Nephron progenitor cell (in vitro differentiated cells): ENCODE measurements at places on chromosomes 5 and 9.

GRCh38 chr5:108481355-108481931 lies 99.5 kb upstream of the FBXL17 start:
- H3K27ac ChIP-seq = no peak overlapping the region
- H3K36me3 ChIP-seq = no peaks in the 10 kb centered on the region
- no peaks in the 10 kb centered on the region for H3K4me1 ChIP-seq
- no peaks in the 10 kb centered on the region for H3K27me3 ChIP-seq

DNA sequence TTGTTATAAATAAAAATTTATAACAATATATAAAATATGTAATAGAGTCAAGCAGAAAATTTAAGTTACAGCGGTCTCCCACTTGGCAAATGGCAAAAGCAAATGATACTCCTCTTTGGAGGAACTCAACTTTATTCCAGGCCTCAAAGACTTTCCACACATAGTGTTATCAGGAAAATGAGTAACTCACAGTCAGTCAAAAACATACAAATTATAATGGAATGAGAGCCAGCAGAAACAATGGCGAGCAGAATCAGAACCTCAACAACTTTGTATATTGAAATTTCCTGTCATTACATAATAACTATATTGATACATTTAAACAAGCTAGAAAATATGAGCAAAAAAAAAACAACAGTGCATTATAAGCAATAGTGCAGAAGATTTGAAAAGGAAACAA lies 45.2 kb downstream of the ABLIM3 start:
- H3K36me3 ChIP-seq = no peaks in the 10 kb centered on the region
- no peak for DNase-seq
- H3K27ac ChIP-seq = no peak overlapping the region
- H3K4me1 ChIP-seq = no peaks in the 10 kb centered on the region
- H3K27me3 ChIP-seq = peaks cover 17% of the 10 kb centered on the region

DNA sequence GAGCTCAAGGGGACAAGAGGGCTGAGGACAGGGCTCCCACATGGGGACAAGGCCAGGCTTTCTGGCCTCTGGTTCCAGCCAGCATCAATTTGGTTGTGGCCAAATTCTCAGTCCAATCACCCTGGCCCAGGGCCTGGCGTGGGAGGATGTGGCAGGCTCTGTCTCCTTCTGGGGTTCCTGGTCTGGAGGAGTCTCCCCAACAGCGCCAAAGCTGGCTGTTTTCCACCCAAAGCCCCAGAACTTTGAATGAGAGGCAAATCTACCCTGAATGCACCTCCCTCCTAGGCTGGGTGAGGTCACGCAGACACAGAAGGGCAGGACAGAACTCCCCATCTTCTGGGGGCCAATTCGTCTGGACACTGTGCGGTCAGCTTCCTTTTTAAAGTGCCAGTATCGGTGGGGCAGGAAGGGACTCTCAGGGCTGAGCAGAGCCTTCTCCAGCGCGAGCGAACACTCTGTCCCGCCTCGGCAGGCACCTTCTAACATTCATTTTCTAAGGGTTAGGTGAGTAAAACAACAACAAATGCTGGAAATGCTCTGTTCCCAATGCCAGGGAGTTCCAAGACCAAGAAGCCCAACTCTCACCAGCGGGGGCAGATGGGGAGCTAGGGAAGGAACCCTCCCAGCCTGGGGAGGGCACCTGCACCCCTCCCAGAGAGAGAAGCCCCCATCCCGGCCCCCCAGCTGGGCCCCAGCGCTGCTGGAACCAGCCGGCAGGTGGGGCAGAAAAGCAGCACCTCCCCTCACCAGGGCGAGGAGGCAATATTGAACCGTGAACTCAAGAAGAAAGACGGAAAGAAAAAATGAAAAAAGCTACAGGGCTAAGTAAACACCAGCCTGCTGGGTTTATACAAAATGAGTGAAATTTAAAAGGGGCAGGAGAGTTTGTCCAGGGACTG lies 3.7 kb upstream of the DPM2 start:
- H3K4me1 ChIP-seq = peaks cover 39% of the 10 kb centered on the region
- H3K36me3 ChIP-seq = peaks cover 10% of the 10 kb centered on the region
- no peaks in the 10 kb centered on the region for H3K27me3 ChIP-seq
- no peak for DNase-seq
- H3K4me3 ChIP-seq = no peak overlapping the region

DNA sequence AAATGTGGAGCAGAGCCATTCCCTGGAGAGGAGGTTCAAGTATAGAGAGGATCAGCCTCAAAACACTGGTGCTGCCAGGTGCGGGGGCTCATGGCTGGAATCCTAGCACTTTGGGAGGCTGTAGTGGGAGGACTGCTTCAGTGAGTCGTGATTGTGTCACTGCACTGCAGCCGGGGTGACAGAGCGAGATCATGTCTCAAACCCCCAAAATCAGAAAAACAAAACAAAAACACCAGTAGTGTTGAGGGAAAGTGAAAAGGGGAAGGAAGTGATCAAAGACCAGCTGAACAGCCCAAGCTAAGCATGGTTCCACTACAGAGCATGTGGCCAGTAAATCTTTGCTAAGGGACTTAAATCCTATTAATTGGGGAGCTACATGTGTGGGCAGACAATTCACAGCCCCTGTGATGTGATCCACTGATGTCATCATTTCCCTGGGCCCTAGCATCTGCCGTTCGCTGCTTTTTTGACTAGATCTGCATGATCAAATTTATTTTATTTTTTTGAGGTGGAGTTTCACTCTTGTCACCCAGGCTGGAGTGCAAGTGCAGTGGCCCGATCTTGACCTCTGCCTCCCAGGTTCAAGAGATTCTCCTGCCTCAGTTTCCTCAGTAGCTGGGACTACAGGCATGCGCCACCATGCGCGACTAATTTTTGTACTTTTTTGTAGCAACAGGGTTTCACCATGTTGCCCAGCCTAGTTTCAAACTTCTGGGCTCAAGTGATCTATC lies 2.7 kb upstream of the PCBD2 start:
- peaks cover 7% of the 10 kb centered on the region for H3K36me3 ChIP-seq
- DNase-seq = no peak
- no peak overlapping the region for H3K4me3 ChIP-seq
- H3K27ac ChIP-seq = peak overlapping the region; percentile 95

DNA sequence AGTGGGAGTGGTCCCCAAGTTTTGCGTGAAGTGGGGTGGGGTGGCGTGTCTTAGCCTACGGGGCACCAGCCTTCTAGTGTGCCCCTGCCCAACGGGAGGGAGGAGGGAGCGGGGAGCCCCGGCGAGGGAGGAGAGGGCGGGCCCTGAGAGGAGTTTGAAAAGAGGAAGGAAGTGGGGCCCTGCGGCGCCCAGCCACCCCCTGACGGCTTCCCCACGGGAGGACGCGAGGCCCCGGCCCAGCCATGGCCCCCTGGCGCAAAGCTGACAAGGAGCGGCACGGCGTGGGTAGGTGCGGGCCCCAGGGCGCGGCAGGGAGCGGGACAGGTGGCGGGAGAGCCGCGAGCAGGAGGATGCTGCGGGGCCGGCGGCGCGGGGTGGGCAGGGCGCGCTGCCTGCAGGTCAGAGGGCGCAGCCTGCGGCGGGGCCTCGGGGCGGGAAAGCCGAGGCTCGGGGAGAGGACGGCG lies at the start of gene DOCK2:
Gene DOCK2, plus strand, starts transcription at position 191 of the 464 bp plus-strand sequence. Its CDS starts 52 bp downstream, at position 243.
- peaks cover 4% of the 10 kb centered on the region for H3K4me1 ChIP-seq
- no peaks in the 10 kb centered on the region for H3K36me3 ChIP-seq
- peak within 1 kb of the TSS; percentile 76 for H3K4me3 ChIP-seq
- DNase-seq = peak; percentile 30
- no peak within 1 kb of the TSS for H3K27ac ChIP-seq

DNA sequence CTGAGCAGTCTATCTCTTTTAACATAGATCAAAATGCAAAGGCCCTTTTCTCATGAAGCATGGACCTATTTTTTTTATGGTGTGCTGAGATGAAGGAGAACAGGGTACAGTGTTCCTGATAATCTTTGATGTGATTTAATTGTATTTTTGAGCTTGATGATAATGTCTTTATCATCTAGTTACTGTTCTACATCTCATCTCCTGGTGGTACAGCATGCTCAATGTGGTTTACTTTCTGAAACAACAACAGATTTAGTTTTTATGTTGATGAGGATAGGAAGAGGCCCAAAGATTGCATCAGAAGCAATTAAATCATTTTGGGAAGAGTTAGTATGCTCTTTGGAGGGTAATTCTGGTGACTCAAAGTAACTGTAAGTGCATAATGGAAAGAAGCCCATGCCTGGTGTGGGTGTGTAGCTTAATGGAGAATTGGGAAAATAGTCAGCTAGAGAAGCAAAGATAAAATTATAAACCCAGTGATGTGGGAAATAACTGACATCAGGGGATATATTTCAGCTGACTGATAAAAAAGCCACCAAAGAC lies 123.0 kb upstream of the KCNN2 start:
- no peak for DNase-seq
- H3K4me3 ChIP-seq = no peak overlapping the region
- H3K36me3 ChIP-seq = no peaks in the 10 kb centered on the region
- no peaks in the 10 kb centered on the region for H3K27me3 ChIP-seq
- no peaks in the 10 kb centered on the region for H3K4me1 ChIP-seq

DNA sequence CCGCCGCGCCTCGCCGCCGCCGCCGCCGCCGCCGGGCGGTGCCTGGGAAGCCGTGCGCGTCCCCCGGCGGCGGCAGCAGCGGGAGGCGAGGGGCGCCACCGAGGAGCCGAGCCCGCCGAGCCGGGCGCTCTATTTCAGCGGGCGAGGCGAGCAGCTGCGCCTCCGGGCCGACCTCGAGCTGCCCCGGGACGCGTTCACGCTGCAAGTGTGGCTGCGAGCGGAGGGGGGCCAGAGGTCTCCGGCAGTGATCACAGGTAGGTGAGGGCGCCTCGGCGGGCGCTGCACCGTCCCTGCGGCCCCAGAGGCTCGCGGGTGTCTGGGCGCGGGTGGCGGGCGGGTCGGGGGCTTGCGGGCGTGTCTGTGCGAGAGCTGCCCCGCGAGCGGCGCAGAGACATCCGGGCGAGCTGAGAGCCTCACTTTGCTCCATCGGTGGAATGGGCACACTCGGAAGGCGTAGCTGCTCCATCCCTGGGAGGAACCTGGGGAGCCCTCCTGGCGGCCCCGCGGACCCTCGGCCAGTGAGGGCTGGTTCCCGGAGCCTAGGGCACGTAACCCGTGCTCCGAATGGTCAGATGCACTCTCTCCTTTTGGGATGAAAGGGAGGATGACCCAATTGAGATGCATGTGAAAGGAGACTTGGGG lies 864 bp downstream of the PAPPA start:
- peaks cover 59% of the 10 kb centered on the region for H3K4me1 ChIP-seq
- peaks cover 40% of the 10 kb centered on the region for H3K27me3 ChIP-seq
- H3K4me3 ChIP-seq = peak overlapping the region; percentile 85
- H3K36me3 ChIP-seq = no peaks in the 10 kb centered on the region

- no peaks in the 10 kb centered on the region for H3K36me3 ChIP-seq
- H3K4me1 ChIP-seq = no peaks in the 10 kb centered on the region
- DNase-seq = no peak
- H3K27me3 ChIP-seq = peaks cover 4% of the 10 kb centered on the region
- no peak overlapping the region for H3K27ac ChIP-seq
Observed at GRCh38 chr5:36089989-36090388, 23.3 kb upstream of the UGT3A2 start.

DNA sequence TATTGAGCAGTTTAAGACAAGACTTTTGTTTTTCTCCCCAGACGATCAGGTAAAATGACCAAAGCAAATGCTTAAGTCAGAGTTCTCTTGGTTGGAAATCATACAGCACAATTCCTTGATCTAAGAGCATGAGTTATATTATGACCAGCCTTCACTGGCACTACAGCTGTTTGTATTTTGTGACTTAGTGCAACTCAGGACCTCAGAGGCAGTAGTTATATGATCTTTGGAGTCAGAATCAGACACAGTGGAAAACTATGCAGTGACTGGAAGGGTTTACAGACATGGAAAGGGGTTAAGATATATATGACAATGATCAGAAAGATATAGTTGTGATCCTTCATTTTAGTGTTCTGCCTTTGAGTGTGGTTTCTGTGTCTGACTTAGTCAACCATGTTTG lies 24.3 kb downstream of the RAD23B start:
- peaks cover 73% of the 10 kb centered on the region for H3K36me3 ChIP-seq
- H3K4me1 ChIP-seq = peaks cover 5% of the 10 kb centered on the region
- no peak overlapping the region for H3K4me3 ChIP-seq
- peak overlapping the region; percentile 49 for H3K27ac ChIP-seq

DNA sequence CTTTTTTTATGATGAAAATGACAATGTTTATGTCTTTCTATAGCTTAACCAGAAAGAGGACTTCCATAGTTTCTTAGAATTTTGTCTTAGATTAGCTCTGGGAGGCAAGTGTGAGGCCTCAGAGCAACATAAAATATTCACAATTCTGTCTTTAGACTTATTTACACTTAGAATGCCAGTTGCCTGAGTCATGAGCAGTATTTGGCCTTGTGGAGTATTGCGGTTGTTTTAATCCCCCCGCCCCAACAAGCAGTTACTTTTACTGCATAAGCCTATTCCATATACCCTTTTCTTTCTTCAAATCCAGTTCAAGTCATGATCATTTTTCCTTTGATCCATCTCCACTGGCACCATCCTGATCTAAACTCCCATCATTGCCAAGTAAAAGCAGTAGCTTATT lies 198.0 kb upstream of the EGFLAM start:
- H3K4me1 ChIP-seq = no peaks in the 10 kb centered on the region
- H3K27ac ChIP-seq = no peak overlapping the region
- no peak for DNase-seq

GRCh38 chr9:35526087-35526801 lies 36.3 kb downstream of the RUSC2 start:
- peaks cover 18% of the 10 kb centered on the region for H3K4me1 ChIP-seq
- peaks cover 3% of the 10 kb centered on the region for H3K27me3 ChIP-seq
- H3K36me3 ChIP-seq = no peaks in the 10 kb centered on the region
- DNase-seq = no peak
- no peak overlapping the region for H3K27ac ChIP-seq
- no peak overlapping the region for H3K4me3 ChIP-seq

- H3K27me3 ChIP-seq = peaks cover 26% of the 10 kb centered on the region
- peaks cover 5% of the 10 kb centered on the region for H3K36me3 ChIP-seq
- H3K4me1 ChIP-seq = peaks cover 26% of the 10 kb centered on the region
- DNase-seq = peak; percentile 22
Observed at GRCh38 chr5:168282120-168282519, 9.3 kb upstream of the WWC1 start.

- H3K4me1 ChIP-seq = no peaks in the 10 kb centered on the region
- no peaks in the 10 kb centered on the region for H3K36me3 ChIP-seq
- peaks cover 3% of the 10 kb centered on the region for H3K27me3 ChIP-seq
- no peak overlapping the region for H3K4me3 ChIP-seq
- no peak for DNase-seq
- no peak overlapping the region for H3K27ac ChIP-seq
Observed at GRCh38 chr9:91011891-91012290, 210.3 kb downstream of the SYK start.

GRCh38 chr9:131854896-131855613 lies 115.2 kb upstream of the RAPGEF1 start:
- peaks cover 14% of the 10 kb centered on the region for H3K36me3 ChIP-seq
- no peak for DNase-seq
- H3K4me3 ChIP-seq = peak overlapping the region; percentile 8

GRCh38 chr5:138170299-138170698 lies 8.1 kb downstream of the BRD8 start:
- no peak for DNase-seq
- no peaks in the 10 kb centered on the region for H3K27me3 ChIP-seq
- no peaks in the 10 kb centered on the region for H3K4me1 ChIP-seq
- no peak overlapping the region for H3K4me3 ChIP-seq
- H3K36me3 ChIP-seq = peaks cover 89% of the 10 kb centered on the region
- no peak overlapping the region for H3K27ac ChIP-seq

- H3K27me3 ChIP-seq = peaks cover 28% of the 10 kb centered on the region
- no peak overlapping the region for H3K27ac ChIP-seq
- no peak for DNase-seq
Observed at GRCh38 chr9:130331573-130331972, 66.0 kb downstream of the HMCN2 start.

GRCh38 chr9:94867842-94868312 lies 141.4 kb downstream of the AOPEP start:
- peak overlapping the region; percentile 96 for H3K27ac ChIP-seq
- no peaks in the 10 kb centered on the region for H3K36me3 ChIP-seq
- H3K4me1 ChIP-seq = peaks cover 91% of the 10 kb centered on the region
